ENCODE measurements at places on chromosomes 2 and 18.
A peak's percentile ranks its signal among the peaks of the same experiment; 100 is the strongest.

DNA sequence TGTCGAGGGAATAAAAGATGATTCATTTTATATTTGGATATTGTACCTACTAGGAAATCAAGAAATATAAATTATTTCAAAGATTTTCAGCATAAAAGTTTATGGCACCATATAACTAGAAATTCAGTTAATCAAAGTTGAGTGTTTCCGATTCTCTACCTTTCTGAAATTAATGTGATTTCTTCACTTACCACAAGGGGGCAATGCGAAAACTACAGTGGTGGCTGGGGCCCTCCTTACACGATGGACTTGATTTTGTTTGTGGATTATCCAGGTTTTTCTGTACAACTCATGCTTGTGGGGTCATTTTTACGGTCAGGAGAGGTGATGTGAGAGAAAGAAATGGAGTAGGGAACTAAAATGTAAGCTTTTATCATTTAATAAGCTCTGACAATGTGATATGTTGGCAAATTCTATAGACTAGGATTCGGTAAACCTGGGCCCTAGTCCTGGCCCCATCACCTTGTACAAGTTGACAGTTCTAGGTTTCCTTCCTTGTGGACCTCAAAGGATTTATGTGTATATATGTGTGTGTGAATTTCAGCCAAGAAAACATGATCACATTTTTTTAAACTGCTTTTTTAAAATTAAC lies 47.6 kb downstream of the G6PC2 start:
- peak; percentile 61 for DNase-seq

- peak; percentile 56 for DNase-seq
These were observed 30.3 kb upstream of the B3GNT7 start for GRCh38 chr2:231364961-231365810.

DNA sequence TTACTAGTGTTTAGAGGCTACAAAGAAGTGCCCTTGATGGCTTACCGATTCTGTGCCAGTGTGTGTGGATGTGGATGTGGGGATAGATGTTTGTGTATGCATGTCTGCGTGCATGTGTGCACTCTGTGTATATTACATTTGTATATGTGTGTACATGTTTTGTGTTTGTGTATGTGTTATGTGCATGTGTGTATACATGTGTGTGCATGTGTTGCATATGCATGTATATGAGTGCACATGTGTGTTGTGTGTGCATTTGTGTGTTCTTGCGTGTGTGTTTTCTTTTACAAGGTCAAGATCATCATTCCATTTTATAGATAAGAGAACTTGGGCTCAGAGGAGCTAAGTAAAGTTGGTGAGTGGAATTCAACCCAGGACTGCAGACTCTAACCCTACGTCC lies 217.1 kb upstream of the PID1 start:
- DNase-seq: no peak

DNA sequence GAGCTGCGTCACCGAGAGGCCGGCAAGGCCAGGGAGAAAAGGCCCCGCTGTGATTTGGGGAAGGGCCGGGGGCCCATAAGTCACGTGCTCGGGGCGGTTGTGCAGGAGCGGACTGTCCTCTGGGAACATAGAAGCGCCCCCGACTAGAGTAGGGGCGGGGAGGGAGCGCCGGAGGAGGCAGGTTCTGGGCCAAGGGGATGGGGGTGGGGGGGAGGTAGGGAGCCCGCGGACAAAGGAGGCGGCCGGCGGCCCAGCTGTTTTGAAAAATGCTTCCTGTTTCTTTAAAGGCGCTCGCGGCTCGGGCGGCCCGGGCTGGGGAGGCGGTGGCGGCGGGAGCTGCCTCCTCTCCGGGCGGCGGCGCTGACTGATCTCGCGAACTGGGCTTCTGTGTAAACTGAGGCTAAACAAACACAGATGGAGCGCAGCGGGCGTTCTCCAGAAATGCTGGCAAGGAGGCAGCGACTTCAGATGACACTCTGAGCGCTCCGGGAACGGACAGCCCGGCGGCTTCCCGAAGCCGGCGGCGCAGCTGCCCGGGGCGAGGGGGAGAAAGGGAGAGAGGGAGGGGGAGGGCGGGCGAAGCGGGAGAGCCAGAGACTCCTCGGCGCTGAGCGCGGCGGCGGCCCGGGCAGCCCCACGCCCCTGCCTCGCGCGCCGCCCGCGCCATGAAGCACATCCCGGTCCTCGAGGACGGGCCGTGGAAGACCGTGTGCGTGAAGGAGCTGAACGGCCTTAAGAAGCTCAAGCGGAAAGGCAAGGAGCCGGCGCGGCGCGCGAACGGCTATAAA lies at the start of gene ATOH8:
Gene ATOH8, plus strand, starts transcription at position 467 of the 788 bp plus-strand sequence. Its CDS starts 199 bp downstream, at position 666.
- DNase-seq: peak; percentile 34

DNA sequence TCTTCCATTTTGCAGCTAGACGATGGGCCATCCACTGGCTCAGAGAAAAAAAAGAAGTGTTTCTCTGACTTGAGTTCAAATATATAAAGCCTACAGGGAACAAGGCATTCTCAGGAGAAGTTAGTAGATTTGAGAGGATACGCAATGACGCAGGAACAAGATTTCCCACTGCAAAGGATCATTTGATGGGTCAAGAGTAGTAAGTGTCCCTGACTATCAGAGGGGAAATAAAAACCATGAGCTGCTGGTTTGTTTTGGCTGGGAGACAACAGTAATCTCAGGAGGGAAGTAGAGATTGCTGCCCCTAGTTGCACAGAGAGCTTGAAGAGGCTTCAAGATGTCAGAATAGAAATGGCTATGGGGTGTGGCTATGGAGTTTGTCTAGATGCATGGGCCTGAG lies 22.3 kb upstream of the MYO1B start:
- no peak for DNase-seq

DNA sequence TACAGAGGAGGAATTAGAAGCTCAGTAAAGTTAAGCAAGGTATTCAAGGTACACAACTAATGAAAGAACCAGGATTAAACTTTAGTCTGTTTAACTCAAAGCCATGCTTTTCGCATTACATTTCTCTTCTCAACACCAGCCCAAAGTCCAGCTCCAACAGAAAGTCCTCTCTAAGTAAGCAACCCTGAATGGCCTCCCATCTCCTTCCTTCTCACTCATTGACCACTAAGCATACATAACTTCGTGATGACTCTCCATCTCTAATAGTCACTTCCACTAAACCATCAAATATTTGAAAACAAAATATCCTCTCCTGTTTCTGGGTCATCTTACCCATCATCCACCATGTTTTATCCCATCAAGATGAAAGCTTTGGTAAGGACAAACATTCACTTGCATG lies 219.8 kb downstream of the RAD51AP2 start:
- DNase-seq: no peak

- no peak for DNase-seq
These were observed 255.1 kb upstream of the MYT1L start for GRCh38 chr2:2586068-2586776.

- no peak for DNase-seq
These were observed 35.6 kb downstream of the CLHC1 start for GRCh38 chr2:55196526-55196925.

GRCh38 chr2:238388794-238389193 lies 37.9 kb upstream of the ASB1 start:
- no peak for DNase-seq

DNA sequence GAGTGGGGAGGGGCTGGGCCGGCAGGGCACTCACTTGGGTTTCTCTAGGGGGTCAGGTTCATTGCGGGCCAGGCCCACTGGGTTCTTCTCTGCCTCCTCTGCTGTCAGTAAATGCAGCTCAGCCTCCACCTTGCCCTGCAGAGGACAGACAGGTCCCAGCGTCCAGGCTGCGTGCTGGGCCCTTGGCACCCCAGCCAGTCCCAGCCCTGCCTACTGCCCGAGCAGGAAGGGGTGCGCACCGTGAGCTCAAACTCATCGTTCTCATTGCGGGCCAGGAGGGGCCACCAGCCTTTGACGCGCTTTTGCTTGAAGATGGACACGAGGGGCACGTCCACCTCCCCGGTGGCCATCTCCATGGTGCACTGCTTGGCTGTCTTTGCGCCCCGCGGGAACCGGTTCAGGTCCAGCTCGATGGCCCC lies 17.3 kb downstream of the OTOF start:
- DNase-seq: no peak

DNA sequence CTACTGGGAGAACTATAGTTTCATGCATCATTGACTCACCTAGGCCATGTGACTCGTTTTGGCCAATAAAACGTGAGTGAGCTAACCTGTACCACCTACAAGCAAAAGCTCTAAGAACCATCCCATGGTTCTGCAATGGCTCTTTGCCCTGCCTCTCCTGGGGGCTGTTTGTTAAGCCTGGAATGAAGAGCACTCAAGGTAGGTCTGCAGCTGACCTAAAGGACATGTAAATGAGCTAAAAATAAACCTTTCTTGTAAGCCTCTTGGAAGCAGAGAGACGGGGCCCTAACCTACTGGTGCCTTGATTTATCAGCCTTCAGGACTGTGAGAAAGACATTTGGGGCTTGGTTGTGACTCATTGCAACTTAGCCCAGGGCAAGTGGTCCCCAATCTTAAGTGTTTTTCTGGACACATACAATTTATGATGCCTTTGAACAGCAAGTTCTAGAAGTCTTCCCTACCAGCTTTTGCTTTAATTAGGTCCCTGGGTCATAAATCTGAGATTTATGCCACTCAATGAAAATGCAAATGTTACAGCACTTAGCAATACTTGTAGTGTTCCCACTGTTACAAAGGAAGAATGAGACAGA lies 107.4 kb downstream of the OSBPL6 start:
- no peak for DNase-seq

GRCh38 chr18:63233334-63233733 lies 86.2 kb downstream of the BCL2 start:
- no peak for DNase-seq

DNA sequence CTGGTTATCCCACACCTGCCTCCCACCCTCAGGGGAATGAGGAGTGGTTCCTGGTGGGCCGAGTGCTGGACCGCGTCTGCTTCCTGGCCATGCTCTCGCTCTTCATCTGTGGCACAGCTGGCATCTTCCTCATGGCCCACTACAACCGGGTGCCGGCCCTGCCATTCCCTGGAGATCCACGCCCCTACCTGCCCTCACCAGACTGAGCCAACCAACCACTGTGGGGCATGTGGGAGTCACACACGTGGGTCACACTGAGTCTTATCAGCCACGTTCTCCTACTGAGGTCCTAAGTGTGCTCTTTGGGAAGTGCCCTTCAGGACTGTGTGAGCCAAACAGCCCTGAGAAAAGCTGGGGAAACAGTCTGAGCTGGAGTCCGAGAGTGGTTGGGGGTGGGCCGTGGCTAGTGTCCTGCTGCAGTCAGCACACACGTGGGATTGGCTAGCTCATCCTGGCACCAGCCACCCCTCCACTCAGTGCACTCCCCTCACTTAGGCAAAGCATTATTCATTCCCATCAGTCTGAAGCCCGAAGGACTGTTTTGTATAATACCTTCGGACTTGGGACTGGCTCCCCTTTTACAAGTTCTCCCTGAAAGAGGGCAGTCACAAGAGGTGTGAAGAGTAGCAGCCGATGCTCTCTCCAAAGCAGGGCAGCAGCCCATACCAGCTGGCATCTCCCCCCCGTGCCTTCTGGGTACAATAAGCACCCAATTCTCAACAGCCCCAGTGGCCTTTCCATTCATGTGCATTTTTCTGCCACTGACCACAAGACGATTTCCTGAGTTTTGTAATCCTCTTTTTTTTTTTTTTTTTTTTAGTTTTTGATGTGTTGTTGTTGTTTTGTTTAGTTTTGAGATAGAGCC lies 4.6 kb downstream of the TIGD1 start:
- DNase-seq: no peak

- DNase-seq: no peak
These were observed 32.4 kb downstream of the MOGAT1 start for GRCh38 chr2:222703886-222704285.

All from Calu3 (cell line).